ENCODE measurements at places on chromosomes 7 and 10. TPM values are rescaled to one million over a fixed set of nuclear protein-coding genes. Genes with fewer than 3 reads are reported as not detected.
A peak's percentile ranks its signal among the peaks of the same experiment; 100 is the strongest.

- peak; percentile 74 for DNase-seq
These were observed 22.1 kb upstream of the PRKAR1B start for GRCh38 chr7:749140-749551.

Gene FKBP6
- not detected for total RNA-seq

Gene CADPS2
- total RNA-seq, result 29.1 TPM

GRCh38 chr7:44608916-44609648 is 2.7 kb downstream of the OGDH start:
- DNase-seq, result no peak

DNA sequence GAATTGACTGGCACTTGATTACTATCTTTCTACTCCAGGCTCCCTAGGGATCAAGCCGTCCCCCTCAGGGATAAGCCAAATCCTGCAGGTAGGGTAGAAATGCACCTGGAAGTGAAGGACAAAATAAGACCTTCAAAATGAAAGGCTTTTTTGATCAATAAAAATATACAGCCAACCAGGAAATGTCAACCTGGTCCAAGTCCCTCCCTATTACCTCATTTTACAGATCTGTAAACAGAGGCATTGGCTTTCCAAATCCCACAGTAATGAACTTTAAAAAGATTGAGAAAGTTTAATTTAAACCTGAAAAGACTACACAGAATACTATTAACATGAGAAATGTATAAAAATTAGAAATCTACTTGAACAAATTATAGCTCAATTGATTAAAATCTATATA is 53.7 kb downstream of the UPF2 start:
- no peak for DNase-seq

GRCh38 chr7:104927055-104927454 is 87.0 kb upstream of the KMT2E start:
- DNase-seq, result no peak

Gene FAM241B
- total RNA-seq, result 2.8 TPM

Gene BAMBI
- total RNA-seq, result 12.5 TPM

Gene HKDC1
- total RNA-seq, result not detected

Measured in left ventricle myocardium superior (tissue), 1 donor.